C1 segment of cervical spinal cord (tissue), 14 donors: ENCODE measurements at places on chromosomes 11 and 22.
A peak's percentile ranks its signal among the peaks of the same experiment; 100 is the strongest.

- DNase-seq: no peak
Measured at GRCh38 chr22:30668386-30668710, 673 bp upstream of the DUSP18 start.

DNA sequence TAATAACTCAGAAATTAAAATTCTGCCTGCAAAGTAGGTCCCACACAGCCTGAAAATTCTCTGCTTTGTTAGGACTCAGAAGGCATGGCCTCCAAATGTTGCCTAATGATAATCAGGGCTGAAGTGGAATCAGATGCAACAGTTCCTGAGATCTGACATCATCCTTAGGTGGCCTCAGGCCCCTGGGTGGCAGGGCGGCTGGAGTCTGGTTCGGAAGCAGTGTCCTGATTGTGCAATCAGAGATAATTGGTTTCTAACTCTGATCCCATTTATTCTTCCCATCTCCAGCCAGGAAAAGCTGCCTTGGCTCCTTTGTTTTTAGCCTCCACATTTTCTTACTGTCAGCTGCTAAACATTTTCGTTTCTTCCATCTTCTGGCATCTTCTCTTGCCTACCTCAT is 399.3 kb downstream of the OPCML start:
- DNase-seq: no peak

DNA sequence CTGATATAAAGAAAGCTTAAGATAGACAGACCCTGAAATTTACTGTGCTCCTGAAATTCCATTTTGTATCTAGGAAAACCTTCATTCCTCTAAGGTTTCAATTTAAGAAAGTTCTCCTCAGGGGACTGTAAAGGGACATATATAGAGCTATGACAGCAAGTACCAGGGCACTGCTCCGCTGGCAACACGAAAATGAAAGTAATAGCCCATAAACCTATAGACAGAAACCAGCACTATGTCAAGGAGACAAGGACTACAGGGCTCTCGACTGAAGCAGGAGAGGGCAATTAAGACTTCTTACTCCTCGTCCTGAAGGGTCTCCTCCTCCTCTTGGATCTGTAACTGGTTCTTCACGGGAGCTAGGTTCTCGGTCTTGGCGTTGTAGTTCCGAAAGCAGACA is 6.9 kb downstream of the FEZ1 start:
- DNase-seq: no peak

DNA sequence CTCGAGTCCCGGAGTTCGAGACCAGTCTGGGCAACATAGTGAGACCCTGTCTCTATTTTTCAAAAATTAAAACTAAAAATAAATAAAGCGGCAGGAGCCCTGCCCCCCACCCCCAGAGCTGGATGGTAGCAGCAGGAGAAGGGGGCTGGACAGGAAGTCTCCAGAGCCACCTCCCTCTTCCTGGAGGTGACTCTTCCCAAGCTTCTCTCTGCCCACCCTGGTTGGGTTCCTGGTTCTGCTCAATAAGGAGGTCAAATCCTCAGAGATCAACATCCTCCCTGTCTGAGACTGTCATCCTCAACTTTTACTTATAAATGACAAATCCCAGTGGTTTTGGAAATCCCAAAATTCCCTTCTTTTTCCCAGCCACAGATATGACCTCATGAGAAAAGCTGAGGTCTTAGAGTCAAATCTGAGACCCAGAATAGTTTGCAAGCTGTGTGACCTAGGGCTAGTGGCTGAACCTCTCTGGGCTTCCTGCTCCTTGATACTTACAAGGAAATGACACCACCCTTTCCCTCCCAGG is 987 bp downstream of the C1QTNF6 start:
- no peak for DNase-seq

- DNase-seq: no peak
Measured at GRCh38 chr11:70642266-70642665, 243.9 kb downstream of the CTTN start.

GRCh38 chr11:116533186-116533825 is 239.5 kb downstream of the BUD13 start:
- no peak for DNase-seq

- peak; percentile 60 for DNase-seq
Measured at GRCh38 chr22:43828998-43829782, 17.1 kb upstream of the EFCAB6 start.

- peak; percentile 55 for DNase-seq
Measured at GRCh38 chr22:23767673-23768548, at the start of gene CHCHD10. Gene CHCHD10, minus strand, starts transcription at chr22:23767972. Its CDS starts 98 bp downstream, at chr22:23767874.

DNA sequence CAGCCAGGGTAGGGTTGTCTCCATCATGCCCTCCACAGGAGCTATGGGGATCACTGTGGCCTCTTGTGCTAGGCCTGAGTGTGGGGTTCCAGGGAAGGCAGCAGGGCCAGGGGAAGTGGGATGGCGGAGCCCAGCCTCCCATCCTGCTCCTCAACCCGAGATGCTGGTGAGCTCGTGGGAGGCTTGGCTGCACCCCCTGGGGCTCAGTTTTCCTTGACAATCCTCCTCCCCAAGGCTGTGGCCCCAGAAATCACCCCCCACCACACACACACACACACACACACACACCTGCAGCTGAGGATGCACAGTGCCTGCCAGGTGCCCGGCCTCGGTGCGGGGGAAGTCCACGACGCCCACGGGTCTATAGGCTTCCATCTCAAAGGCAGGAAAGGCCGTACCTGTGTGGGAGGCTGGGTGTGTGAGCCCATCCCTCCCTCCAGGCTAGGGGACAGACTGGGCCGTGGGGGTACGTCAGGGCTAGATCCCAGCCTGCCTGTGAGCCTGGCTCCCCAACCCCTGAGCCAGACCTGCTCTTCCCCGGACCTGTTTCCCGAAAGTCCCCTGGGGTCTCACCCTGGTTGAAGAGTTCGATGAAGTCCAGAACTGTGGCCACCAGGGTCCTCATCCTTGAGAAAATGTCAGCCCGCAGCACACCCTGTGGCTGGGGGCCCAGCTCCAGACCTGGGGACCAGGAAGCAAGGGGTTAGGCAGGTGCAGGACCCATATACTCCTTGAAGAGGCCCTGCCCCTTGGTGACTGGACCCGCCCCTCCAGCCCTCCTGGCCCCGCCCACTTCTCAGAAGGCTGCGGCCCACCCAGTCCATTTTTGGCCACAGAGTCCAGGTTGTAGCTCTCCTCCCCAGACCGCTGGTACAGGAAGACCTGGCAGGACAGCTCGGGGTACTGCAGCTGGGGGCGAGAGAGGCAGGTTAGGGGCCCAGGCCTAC is 5.2 kb upstream of the TBX10 start:
- no peak for DNase-seq

- peak; percentile 7 for DNase-seq
Measured at GRCh38 chr11:66081505-66081904, 11.4 kb downstream of the PACS1 start.

GRCh38 chr11:65861533-65862183 is 1.4 kb downstream of the MUS81 start:
- DNase-seq: no peak

DNA sequence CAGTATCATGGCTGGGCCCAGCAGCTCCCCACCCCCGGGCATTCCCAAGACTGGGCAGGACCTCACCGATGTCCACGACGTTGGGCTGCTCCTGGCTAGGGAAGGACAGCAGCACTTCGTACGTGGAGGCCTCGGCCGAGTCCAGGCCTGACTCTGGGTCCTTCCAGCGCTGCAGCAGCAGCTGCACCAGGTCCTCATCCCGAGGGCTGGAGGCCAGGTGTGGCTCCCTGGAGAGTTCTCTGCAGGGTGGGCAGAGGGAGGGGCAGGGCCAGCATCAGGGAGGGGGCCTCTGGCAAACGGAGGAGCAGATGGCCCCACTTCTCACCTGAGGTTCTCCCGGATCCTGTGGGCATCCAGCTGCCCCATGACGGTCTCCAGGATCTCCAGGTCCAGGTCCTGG is 341 bp downstream of the NAALADL1 start:
- DNase-seq: no peak

DNA sequence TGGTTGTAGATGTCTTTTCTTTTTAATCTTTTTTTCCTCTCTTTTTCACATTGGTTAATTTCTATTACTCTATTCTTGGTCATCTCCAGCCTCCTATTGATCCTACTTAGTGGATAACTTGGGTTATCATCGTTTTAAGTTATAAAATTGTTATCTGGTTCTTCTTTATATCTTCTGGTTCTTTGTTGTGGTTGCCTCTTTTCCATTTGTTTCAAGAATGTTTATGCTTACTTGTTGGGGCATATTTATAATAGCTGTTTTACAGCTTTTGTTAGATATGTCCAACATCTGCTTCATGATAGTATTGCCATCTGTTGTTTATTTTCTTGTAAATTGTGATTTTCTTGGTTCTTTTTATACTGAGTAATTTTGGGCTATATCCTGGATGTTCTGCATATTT is 1429.6 kb downstream of the TBC1D22A start:
- no peak for DNase-seq

DNA sequence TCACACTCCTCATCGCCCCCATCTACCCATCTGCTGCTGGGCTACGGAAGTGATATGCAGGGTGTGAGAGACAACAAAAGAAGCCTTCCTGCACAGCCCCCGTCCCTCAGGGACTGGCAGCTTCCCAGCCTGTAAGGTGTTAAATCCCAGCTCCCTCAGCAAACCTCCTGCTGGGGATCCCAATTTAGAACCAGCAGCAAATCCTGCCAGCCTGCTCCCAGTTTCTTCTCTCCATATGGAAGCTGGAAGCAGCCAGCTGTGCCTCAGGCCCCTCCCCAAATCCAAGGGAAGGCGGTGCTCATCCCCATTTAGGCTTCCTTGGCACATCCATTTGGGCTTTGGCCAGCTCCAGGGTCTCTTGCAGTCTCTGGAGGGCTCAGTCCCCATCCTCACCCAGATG is 47.5 kb downstream of the PAMR1 start:
- DNase-seq: no peak

GRCh38 chr11:75184757-75185425 is 34.0 kb downstream of the SLCO2B1 start:
- no peak for DNase-seq

DNA sequence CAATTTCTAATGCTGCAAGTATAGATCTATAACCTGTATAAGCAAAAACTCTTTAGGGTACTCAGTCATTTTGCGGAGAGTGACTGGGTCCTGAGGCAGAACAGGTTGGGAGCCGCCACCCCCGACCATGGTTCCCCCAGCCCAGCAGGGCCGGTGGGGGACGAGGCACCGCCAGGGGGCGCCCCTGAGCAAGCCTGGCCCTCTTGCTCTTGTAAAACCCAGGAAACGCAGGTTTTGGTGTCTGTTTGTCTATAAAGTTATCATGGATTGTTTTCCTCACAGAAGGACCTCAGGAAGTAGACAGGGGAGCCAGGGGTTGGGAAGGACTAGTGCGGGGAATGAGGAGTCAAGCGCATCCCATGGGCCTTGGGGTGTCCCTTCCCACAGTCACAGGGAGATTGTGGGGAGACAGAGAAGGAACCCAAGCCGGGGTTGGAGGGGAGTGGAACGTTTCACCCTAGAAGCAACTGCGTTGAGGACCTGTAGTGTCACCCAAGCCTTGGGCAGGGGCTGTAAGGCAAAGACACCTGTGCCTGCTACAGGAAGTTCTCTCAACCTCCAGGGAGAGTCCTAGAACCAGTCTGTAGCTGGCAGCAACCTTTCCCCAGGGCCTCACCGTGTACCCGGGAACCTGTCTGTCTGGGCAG is 26.4 kb downstream of the KCTD17 start:
- DNase-seq: peak; percentile 13

DNA sequence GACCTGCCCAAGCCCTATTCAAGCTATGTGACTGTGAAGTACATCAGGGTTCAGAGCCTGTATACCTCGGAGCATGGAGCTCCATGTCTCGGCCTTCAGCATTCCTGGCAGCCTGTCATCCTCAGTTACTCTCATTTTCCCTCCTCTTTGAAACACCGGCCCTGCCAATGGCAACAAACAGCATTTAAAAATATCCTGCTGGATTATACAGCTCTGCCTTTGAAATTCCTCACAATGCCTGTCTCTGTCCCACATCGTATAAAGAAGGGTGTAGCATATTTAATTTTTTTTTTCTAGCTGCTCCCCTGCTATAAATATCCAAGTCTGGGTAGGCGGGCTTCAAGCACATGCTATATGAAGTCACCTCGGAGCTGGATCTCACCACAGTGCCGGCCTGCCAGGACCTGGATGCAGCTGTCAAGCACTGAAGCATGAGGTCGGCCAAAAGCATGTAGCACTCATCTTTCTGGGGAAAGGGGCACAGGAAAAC is 11.8 kb downstream of the ABTB2 start:
- DNase-seq: no peak

DNA sequence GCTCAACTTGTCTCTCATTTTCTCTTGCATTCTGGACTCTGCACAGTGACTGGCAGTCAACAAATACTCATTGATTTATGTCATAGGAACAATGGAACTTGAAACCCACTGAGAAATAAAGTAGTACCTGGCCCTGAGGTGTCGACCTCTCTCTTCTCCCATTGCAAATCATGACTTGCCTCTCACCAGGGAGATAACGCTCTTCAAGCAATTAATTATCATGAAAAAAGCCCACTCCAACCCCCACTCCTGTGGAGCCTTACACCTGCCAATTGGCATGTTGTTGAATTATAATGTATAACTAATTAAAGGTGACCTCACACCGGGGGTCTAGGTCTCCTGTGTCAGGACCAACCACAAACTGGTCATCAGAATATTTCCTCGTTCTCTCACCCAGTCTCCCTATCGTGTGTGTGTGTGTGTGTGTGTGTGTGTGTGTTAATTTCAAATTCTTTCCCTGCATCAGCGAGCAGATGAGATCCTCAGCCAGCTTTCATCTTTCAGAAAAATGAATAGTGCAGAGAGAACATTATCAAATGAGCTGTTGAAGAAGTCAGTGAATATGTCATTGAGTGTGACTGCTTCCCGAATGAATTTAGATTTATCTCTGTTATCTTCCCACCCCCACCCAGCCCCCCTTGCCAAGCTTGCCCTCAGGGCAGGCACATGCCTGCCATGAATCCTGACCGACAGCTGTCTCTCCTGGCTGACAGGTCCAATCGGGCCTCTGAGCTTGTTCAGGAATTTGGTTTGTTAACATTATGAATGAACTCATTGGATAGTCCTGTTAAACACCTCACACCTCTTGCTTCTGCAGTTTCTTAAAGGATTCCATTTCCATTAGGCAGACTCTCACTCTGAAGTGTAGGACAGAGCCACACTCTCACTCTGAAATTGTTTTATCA is 357.4 kb downstream of the INSC start:
- no peak for DNase-seq

- no peak for DNase-seq
Measured at GRCh38 chr11:93143800-93144199, 54.0 kb downstream of the SLC36A4 start.

DNA sequence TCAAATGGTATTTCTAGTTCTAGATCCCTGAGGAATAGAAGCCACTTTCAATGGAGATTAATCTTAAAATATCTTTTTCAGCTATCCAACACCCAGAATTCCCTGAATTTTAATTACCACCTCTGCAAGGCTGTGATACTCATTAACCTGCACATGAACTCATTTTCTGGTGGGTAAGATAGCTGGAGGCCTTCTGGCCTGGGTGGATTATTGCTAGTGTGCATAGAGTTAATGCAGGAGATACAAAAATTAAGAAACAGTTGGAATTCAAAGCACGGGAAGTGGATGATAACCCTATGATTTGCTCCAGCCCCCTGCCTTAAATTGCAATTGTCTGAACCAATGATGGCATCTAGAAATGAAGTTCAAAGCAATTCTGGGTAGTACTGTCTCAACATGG is 115.0 kb downstream of the ATG16L2 start:
- no peak for DNase-seq

GRCh38 chr11:1064167-1064566 is 10.5 kb upstream of the MUC2 start:
- no peak for DNase-seq
